ENCODE measurements at places on chromosomes 11 and 22.
A peak's percentile ranks its signal among the peaks of the same experiment; 100 is the strongest.

DNA sequence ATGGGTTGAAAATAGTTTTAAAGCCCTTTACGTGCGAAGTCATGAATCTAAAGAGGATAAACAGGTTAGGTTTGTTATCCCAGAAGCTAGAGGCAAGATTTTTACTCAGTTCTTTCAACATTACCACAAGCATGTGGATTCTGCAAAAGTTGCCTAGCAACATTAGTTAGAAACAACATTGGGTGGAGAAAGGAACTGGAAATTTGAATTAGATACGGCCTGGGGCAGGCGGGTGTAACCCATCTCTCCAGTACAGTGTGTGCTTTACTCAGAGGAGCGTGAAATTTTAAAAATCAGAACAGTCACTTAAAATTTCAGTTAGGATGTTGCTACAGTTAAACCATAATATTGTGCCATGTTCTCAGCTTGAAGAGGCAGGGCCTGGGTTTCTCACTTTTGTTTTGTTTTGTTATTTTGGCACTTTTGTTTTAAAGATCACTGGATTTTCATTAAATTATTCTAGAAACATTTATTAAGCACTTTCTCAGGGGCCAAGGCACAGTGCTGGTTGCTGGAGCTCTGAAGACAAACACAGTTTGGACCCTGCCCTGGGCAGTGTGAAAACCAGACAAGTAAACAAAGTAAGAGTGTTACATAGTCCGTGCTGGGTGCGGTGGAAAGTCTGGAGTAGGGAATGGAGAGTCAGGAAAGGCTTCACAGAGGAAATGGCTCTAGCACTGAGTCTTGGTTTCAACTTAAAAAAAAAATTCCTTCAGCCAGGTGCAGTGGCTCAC is 4.4 kb upstream of the WEE1 start:
- DNase-seq, result peak; percentile 71

GRCh38 chr22:50208430-50208938 is 7.7 kb downstream of the SELENOO start:
- DNase-seq, result no peak

DNA sequence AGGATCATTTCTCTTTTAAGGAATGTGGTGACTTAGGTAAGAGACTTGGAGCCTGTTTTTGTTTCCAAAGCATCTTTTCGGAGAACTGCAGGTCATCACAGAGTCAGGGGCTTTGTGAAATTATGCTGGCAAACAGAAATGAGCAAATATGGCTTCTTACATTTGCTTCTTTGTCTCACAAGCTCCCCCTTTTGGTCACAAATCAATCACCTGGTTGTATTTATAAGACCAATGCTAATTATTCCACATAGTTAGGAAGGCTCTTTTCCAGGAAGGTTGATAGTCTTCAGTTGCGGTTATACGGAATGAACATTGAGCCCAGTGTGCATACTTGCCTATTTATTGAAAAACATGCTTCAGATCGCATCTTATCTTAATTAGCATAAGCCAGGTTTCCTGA is 34.6 kb upstream of the CEP126 start:
- DNase-seq, result no peak

DNA sequence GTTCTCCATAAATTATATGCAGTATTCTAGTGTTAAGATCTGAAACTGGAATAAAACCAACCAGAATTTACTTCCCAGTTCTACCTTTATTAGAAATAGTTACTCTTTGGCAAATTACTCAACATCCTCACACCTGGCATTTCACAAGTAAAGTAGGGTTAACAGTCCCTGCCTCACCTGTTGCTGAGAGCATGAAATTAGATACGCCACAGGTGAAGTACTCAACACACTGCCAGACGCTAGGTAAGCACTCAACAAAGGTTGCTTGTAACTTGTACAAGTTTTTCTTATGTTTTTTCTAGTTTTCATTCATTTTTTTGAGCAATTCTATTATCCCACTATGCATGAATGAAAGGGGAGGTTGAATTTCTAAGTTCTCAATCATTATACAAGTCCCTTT is 267.6 kb upstream of the ARHGAP42 start:
- DNase-seq, result no peak

DNA sequence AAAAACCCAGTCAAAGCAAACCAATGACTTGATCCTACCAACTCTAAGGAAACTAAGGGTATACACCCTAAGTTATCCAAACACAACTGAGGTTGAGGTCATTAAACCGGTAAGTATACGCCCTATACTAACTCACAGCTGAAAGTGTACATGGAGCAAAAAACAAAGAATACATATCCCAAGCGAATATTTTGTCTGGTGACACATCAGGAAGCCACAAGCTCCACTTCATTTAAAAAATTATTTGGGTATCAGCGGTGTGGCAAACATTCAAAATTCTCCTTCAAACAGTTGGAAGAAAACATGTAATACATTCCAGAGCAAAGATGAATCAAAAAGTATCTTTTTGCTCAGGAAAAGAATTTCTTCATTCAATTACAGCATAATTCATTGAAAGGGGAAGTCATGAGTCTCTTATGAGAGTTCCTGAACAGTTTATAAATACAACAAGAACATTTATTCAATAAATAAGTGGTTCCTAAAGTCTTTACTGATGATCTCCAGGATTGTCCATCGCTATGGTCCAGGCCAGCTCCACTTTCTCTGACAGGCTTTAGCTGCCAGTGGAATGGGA is 4.5 kb upstream of the JAML start:
- DNase-seq, result no peak
